ENCODE measurements at places on chromosomes 6 and 20.

- DNase-seq, result no peak
Observed at GRCh38 chr20:59723108-59723500, 118.8 kb downstream of the PHACTR3 start.

GRCh38 chr6:148650941-148651505 is 95.8 kb upstream of the UST start:
- no peak for DNase-seq

- DNase-seq, result no peak
Observed at GRCh38 chr6:126152372-126152745, 166.0 kb downstream of the TRMT11 start.

GRCh38 chr20:48657426-48658197 is 170.2 kb downstream of the PREX1 start:
- peak; percentile 50 for DNase-seq

DNA sequence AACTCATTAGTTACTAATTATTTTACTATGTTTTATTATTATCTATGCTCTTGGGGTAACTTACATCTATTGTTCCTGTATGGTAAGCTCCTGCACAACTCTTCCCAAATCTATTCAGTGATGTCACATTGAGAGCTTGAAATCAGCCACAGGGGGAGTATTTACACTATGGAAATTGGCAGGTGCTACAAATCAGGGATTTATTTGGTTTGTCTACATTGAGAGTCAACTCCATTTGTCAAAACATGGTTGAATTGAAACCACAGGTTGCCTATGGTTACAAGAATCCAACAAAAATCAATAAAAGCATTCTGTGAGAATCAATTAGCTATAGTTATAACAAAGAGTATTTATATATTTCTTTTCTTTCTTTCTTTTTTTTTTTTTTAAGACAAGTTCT is 3.9 kb upstream of the FITM2 start:
- no peak for DNase-seq

DNA sequence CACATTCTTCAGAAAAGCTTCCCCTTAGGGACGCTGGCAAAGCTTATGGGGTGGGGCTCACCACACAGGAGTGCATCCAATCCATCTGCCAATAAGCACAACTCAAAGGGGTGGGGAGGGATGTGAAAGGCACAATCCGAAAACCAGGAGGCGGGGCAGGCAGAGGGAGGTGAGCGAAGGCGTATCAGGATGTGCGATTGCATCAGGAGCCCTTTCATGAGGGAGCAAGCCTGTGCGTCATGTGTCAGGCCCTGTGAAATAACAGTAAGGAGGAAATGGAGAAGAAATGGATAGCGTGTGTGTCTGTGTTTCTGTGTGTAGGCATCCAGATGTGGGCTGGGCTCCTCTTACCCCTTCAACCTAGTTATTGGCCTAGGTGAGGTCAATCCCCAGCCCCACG is 382.4 kb upstream of the CDH4 start:
- DNase-seq, result no peak

DNA sequence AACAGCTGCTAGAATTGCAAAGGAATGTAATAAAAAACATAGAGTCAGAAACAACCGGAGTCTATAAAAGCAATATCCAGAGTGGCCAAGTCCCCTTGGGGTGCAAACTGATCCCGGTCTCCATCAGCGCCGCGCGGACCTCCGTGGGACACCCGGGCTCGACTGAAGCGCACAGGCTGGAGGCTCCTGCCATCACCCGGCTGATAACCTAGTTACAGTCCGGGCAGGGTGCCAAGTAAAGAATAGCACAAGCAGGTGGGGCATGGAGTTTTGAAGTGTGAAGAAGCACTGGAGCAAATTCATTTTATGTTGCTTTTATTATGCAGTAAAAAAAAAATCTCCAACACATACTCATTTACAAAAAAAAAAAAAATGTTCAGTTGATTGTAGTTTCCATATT is 205.1 kb upstream of the GMDS start:
- DNase-seq, result no peak

DNA sequence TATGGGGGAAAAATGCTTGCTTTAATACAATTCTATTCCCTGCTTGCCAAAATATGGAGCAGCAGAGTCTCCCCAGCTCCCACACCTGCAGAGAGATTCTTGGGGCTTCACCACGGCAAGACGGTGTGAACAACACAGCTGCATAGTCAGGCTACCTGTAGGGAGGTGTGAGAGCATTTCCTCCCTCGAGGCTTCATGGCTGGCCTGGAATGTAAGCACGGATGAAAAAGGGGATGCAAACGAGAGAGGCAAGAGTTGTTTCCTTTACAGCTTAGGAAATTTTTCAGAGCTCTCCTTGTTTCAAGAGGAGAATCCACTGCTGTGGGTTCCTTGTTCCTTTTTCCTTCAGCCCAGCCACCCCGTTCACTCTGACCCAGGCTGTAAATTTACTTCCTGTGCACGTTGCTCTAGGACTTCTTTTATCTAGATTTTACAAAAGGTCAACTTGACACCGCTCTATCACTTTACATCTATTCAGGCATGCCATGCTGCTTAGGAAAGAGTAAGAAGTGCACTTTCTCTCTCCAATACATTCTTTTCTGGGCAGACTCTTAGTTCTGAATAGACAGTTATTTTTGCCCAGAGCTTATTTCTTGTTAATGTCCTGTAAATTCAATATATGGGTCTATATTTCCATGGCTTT is 197.1 kb downstream of the KHDC1L start:
- DNase-seq, result no peak

GRCh38 chr6:113048741-113049140 is 701.6 kb downstream of the RFPL4B start:
- DNase-seq, result no peak

- DNase-seq, result no peak
Observed at GRCh38 chr20:63274381-63275228, 2.0 kb downstream of the ARFGAP1 start.

DNA sequence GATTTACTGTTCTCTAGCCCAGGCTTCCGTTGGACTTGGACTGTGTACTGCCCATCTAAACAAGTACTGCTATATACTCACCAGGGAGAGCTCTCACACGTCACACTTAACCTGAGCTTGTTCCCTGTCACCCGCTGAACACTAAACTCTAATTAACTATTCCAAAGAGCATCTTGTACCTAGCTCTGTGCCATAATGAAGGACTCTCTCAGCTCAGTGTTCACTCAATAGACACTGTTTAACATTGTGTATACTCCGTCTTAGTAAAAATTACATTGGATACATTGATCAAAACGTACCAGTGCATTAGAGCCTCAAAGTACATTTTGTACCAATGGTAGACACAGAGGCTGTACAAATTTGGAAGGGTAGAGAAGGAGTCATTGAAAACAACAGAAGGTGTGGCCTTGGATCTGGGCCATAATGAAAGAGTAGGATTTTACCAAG is 55.4 kb upstream of the EPHA7 start:
- DNase-seq, result no peak

DNA sequence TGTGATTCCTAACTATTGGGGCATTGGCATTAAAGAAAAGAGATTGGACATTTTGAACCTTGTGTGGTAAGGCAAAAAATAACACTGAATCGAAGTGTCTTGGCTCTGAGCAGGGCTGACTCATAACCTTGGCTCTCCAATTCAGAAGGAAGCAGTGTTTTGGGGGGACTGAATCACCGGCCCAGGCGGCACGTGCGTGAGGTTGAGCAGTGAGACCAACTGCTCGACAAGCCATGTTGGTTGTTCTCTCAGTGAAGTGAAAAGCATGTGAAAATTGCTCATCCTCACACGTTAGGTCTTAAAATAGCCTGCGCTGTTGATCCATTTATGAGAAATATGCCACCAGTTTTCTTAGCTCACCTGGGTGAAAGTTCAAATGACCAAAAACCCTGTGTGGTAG is 137.8 kb upstream of the SPACA1 start:
- DNase-seq, result no peak

GRCh38 chr6:119738425-119738824 is 388.9 kb upstream of the MAN1A1 start:
- no peak for DNase-seq

GRCh38 chr6:113584767-113585166 is 272.4 kb upstream of the MARCKS start:
- DNase-seq, result no peak

- no peak for DNase-seq
Observed at GRCh38 chr6:137903274-137903932, 36.3 kb downstream of the TNFAIP3 start.

- peak; percentile 51 for DNase-seq
Observed at GRCh38 chr20:50980851-50981713, 22.5 kb downstream of the MOCS3 start.

DNA sequence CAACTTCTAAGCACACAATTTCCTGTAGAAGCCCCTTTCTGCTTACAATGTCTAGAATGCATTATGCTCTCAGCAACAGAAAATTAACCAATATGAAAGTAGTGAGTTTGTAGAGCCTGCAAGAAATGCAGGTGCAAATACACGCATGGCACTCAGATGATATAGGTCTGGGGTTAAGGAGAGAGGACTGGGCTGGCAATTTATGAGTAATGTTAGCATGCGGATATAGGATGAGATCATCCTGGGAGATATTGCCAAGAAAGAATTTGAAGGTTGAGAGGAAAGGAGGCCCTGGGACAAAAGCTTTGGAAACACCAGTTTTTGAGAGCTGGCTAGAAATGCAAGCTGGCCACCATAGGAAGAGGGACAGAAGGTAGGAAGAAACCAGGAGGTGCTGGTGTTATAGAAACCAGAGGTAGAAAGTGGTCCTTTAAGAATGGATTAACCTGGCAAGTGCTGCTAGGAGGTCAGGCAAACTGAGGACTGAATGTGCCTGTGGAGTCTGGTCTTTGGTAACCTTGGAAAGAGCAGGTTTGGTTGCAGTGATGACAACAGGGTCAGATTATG is 183.2 kb upstream of the MYLIP start:
- DNase-seq, result no peak

- DNase-seq, result no peak
Observed at GRCh38 chr6:17656092-17656491, 50.6 kb downstream of the NUP153 start.

GRCh38 chr20:29452186-29452585 is 1805.3 kb upstream of the DEFB115 start:
- DNase-seq, result no peak

GRCh38 chr6:157983406-157984119 is 1.9 kb downstream of the SYNJ2 start:
- DNase-seq, result no peak

DNA sequence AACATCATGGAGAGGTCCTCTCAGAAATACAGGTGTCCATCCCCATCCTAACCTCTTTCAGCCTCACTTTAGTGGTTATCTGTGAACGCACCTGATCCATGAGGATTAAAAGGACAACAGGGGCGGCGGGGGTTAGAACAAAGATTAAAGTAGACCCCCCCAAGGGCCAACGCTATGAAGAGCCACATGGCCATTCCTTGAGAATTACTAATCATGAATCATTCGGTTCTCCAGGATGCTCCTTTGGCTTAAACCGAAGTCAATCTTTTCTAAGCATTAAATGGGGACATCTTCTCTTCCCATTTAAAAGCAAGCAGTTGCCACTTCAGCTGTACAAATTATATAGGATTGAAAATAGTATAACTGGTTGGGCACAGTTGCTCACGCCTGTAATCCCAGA is 212.4 kb downstream of the GMPR start:
- no peak for DNase-seq

DNA sequence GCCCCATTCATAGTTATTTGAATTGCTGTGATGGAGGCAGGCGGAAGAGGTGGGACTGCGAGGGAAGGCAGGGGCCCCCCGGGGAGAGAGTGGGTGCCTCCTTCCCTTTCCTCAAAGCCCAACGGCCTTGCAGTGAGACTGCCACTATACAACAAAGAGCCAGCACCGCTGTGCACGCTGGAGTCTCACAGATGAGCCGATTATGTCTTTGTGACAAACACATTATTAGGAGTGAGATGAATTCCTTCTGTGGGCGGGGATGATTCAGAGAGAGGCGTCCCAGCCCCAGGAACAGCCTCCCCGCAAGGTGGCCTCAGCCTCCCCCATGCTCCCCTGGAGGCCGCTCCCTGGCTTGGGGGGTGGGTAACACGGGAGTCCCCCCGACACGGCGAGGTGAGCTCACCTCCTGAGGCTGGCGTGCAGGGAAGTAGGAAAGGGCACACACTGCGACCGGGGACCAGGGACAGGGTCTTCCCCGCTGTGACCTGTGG is 26.7 kb downstream of the NTSR1 start:
- no peak for DNase-seq

DNA sequence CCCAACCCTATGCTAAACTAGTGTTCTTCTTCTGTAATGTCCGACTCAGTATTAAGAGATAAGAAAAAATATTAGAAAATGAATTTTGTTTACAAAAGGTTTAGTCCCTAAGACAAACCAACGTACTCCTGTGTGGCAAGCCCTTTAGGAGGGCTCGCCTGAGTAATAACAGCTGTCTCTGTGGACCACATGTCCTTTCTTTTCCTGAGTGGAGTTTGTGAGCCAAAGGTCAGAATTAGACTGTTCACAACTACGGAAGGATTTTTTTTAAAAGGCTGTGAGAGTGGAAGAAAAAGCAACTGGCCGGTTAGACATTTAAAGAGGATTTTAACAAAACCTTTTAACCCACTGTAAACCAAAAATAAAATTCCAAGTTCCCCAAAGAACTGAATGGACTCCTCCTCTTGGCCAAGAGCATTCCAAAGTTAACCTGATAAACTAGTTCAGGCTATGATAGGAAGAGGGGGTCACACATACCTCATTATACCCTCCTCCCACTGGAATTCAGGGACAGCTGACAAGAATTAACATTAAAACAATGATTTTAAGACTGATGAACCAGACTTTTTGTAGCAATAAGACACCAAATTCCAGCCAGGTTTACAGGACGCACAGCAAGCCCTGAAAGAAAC is 43.5 kb downstream of the FAM184A start:
- no peak for DNase-seq

- DNase-seq, result no peak
Observed at GRCh38 chr6:152267967-152268845, 369.0 kb downstream of the SYNE1 start.

DNA sequence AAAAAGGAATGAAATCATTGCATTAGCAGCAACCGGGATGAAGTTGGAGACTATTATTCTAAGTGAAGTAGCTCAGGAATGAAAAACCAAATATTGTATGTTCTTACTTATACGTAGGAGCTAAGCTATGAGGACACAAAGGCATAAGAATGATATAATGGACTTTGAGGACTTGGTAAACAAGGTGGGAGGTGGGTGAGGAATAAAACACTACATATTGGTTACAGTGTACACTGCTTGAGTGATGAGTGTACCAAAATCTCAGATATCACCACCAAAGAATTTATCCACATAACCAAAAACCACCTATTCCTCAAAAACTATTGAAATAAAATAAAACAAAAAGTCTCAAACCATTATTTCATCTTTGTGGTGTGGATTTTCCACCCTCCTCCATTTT is 593.5 kb downstream of the TENT5A start:
- no peak for DNase-seq

- DNase-seq, result no peak
Observed at GRCh38 chr6:10883312-10884244, 1.7 kb upstream of the GCM2 start.

- DNase-seq, result no peak
Observed at GRCh38 chr6:137853569-137854213, 13.4 kb upstream of the TNFAIP3 start.
